Activated naive CD8-positive, alpha-beta T cell treated with anti-CD3 and anti-CD28 coated beads, Interleukin-2, amount 10 ng/mL, durations not matched to agents 7 days and 5 days (primary cell): ENCODE measurements at places on chromosomes 4 and X. TPM values are rescaled to one million over a fixed set of nuclear protein-coding genes. Genes with fewer than 3 reads are reported as not detected.

DNA sequence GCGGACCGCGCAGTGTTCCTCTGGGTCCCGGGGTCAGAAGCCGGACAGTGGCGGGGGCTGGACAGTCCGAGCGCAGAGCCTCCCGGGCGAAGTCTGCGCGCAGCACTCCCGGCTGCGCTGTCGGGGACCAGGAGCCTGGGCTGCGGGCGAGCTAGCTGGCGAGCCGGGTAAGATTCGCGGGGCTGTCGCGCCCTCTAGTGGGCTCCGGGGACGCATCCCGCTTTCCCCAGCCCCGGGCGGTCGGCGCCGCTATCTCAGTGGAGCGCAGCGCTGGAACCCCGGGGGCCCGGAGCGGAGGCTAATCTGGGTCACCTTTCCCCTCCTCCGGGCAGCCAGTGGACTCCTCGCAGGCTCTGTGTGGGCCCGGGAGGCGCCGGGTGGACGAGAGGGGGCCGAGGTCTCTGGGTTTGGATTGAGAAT is 4.2 kb downstream of the PDGFRA start:
- DNase-seq = peak; percentile 87

Gene DMRTC1
- total RNA-seq = 0.28 TPM

GRCh38 chr4:89303814-89304388 is 3.7 kb downstream of the GPRIN3 start:
- DNase-seq = no peak

Gene SLC49A3
- 2.1 TPM for total RNA-seq

GRCh38 chr4:94911106-94911505 is 153.4 kb downstream of the BMPR1B start:
- DNase-seq = no peak

GRCh38 chr4:166602068-166602467 is 632.2 kb downstream of the SPOCK3 start:
- no peak for DNase-seq

- no peak for DNase-seq
Measured at GRCh38 chr4:41442810-41443209, 95.1 kb upstream of the LIMCH1 start.

DNA sequence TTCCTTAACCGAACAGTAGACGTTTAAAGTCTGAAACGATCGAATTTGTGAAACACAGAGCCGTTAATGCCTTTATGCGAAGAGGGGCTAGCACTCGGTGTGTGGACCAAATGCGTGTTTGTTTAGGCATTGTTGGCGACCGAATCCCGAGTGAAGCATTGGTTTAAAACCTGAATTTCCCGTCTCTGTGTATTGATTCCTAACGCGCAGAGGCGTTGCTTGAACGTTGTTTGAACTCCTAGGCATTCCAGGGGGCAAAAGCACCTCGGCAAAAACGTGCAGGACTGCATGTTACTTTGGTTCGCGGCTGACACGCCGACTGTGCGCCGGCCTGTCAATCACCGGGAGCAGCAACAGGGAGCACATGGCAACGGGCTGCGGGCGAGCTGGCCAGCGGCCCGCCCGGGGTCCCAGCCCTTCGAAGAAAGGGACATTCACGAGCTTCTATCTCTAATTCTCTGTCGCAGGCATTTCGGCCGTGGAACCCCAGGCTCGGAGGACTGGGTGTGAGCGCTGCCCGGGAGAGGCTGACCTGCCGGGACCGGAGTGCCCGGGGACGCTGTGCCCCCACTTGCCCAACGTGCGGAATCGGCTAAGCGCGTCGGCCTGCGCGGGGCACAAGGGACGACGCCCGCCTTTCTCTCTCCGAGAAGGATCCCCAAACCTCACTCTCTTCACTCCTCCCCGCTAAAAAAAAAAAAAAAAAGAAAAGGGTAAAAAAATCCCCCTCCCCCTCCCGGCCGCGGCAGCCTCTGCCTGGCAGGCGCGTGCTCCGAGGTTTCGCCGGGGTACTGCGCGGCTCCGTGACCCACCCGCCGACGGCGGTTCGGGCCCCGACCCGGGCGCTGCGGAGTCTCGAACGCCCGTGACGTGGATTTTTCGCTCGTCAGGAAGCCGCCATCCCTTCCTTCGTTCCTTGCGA is 810 bp downstream of the SPRY1 start:
- peak; percentile 70 for DNase-seq

GRCh38 chrX:42143866-42144592 is 220.7 kb upstream of the CASK start:
- DNase-seq = no peak

Gene SGCB
- 10.3 TPM for total RNA-seq

DNA sequence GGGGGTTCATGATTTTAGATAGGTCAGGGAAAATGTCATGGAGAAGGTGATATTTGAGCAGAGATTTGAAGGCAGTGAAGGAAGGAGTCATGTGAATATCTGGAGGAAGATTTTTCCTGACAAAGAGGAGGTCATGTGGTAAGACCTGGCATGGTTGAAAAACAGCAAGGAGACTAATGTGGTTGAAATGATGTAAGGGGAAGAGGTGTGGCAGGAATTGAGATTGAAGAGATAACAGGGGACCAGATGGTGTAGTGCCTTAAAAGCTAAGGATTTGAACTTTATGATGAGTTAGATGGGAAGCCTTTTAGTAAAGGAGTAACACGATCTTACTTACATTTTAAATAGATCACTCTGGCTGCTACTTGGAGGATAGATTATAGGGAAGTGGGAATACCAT is 210.9 kb downstream of the RTL9 start:
- DNase-seq = no peak

Gene DRP2
- 0.58 TPM for total RNA-seq

DNA sequence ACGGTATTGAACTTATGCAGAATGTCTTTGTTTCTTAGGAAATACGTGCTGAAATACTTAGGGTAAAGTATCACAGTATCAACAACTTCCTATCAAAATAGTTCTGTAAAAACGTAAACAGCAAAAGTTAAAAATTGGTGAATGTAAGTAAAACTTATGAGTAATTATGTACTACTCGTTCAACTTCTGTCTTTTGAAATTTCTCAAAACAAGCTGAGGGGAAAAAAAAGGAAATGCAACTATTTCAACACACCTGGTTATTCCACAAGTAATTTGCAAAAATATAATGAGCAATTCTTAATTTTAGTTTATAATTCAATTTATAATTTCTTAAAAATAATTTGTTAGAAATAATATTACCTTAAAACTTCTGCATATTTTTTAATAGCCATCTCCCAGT is 8.3 kb downstream of the PPID start:
- DNase-seq = no peak

GRCh38 chrX:1558761-1559468 is 21.9 kb upstream of the P2RY8 start:
- no peak for DNase-seq

DNA sequence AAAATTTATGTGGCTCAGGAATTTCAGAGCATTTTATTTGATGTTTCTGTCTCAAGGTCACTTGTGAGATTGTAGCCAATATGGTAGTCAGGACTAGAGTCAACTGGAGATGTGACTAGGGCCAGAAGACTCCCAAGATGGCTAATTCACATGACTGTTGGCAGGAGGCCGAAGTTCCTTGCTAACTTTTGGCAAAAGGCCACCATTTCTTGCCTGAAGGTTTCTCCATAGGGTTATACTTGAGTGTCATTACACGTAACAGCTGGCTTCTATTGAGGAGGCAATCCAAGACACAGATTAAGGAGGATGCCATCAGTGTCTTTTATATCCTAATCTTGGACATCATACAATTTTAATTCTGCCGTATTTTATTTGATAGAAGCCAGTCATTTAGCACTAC is 162.3 kb upstream of the MAOA start:
- DNase-seq = no peak

DNA sequence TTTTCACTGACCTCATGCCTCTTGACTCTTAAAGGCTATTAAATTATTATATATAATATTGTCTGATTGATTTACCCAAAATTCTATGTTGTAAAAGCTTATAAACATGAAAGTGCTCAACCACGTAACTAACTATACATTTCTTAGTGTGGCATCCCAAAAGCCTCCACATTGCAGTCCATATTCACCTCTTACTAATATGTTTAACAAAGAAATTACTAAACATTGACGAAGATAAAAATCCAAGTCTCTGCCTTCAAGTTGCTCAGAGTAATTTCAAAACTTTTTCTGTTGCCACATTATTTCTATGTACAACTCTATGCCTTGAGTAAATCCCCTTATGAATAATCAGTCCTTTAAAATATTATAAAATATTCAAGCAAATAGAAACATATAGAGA is 14.4 kb downstream of the DDIT4L start:
- DNase-seq = no peak

- peak; percentile 41 for DNase-seq
Measured at GRCh38 chrX:136768469-136769084, 12.2 kb downstream of the ARHGEF6 start.

DNA sequence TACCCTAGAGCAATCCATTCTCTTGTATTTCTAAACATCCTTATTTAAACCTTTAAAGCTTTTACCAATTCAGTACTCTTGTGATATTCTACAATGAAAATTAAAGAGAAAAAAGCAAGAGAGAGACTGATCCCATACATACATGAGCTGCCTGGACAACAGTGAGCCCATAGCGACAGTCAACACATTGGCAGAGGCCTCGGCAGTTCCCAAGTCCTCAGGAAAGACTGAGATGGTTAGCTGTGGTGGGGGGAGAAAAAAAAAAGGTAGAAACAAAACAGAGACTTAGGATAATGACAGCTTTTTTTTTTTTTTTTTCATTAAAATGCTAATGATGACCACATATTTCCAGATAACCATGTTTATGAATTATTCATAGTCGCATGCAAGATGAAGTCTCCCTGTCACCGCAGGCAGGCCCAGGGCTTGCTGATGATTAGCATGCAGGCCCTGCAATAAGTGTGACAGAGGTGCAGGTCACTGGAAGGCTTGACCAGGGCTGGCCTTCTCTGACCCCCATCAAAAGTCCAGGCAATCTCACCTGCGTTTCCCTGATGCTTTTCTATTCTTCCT is 148.8 kb downstream of the APBB2 start:
- DNase-seq = no peak

DNA sequence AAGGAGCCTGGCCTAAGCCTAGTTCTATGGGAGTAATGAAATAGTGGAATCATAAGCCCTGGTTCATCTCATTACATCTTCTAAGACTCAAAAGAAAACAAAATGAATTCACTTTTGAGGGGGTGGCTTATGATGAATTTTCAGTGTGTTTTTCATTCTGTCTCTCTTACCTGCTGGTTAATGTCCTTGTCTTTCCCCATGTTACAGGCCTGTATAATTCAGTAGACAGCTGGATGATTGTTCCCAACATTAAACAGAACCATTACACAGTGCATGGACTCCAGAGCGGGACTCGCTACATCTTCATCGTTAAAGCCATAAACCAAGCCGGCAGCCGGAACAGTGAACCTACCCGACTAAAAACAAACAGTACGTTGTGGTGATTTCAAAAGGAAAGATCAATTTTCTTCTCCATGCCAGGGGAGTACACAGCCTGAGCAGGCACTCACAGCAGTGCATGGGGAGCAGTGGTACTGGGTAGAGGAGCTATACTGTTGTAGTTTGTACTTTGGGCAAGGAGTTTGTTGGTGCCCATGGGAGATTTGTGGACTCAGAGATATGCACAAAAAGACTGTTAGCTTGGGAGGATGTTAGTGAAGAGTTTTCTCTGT is 57.9 kb downstream of the TEX13B start:
- no peak for DNase-seq

DNA sequence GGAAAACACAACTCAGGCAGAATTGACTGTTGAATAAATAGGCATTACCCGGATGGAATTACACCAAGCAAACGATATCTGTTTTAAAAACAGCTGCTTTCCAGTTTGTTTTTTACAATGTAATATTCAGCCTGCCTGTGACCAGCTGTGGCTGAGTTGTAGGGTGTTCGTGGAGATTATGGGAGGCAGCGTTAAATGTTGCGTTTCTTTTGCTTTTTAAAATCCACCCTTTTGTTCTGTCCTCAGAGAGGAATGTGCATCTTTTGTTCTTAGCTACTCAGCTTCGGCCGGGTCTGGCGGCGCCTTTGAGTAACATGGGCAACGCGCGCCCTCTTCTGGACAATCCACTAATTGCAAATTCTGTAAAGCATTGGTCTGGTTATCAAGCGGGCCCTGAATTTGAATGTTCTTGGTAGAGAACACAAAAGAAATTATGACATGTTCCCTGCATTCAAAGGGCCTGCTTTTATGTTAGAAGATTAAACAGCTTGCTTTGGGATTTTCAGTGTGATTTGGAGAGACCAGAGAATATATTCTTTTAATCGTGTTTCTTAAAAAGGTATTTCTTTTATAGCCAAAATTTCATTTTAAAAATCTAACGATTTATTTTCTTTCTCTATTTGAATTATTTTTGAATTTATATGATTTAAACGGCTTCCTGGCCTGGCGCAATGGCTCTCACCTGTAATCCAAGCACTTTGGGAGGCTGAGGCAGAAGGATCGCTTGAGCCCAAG is 76.3 kb upstream of the TRIM2 start:
- peak; percentile 74 for DNase-seq

- no peak for DNase-seq
Measured at GRCh38 chrX:129636175-129636681, 18.5 kb downstream of the APLN start.

- no peak for DNase-seq
Measured at GRCh38 chrX:18927558-18927957, 56.4 kb downstream of the PHKA2 start.
